Hematopoietic multipotent progenitor cell treated with erythropoietin and hydrocortisone succinate and interleukin-3 and kit ligand, for 17 days (in vitro differentiated cells): ENCODE measurements at places on chromosomes 2 and 18.

GRCh38 chr2:11473659-11474433 lies 7.9 kb upstream of the E2F6 start:
- no peak for DNase-seq

DNA sequence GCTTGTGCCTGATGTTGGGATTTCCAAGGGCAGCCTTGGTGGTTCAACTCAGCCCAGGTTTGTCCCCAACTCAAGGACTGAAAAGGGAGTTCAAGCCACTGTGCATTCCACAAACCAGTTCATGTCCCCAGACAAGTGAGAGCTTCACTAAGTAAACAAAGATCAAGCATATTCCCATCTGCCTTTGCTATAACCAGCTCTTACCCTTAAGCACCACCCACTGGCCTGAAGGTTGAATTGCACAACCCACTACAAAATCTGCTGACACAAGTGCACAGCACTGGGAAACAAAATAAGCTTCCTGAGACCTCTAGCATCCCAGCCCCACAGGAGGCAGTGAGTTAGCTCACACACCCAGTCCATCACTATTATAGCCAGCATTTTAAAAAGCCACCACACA lies 516.7 kb downstream of the NR4A2 start:
- no peak for DNase-seq

GRCh38 chr2:10079266-10079869 lies 843 bp downstream of the CYS1 start:
- no peak for DNase-seq

GRCh38 chr2:109304731-109305470 lies 175.9 kb downstream of the SH3RF3 start:
- DNase-seq = no peak

DNA sequence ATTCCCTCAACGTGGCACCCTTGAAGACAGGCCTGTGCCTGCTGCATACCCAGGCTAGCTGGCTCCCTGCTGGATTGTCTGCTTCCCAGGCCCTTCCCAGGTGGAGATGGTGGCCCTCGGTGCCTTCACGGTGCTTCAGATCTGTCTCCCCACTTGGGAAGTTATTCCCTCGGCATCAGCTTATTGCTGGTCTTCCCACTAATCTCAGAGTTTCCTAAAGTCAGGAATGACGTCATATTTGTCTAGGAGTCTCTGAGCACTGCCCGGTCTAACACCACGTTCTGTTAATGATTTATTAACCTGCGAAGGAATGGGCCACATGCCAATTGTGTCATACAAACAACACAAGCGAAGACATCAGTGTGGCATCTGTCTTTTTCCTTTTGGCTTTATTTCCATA lies 269.8 kb upstream of the ID2 start:
- no peak for DNase-seq

GRCh38 chr2:9914384-9915065 lies 37.0 kb upstream of the GRHL1 start:
- DNase-seq = no peak

DNA sequence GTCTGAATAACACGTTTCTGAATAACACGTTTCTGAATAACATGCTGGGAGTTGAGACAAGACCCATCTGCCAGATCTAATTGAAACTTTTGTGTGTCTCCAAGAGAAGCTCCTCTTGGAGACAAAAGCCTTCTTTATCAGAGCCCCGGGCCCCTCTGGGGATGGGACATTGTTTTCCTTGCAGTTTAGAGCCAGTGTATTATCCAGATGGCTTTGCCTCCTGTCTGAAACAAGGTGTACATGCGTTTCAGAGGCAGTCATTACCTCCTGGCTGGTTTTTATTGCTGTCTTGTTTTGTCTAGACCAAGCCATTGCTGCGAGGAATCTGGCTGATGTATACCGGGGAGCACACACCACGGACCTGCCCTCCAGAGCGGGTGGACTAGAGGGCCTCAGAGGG lies 7.8 kb downstream of the FOSL2 start:
- no peak for DNase-seq

- no peak for DNase-seq
Measured at GRCh38 chr2:181038796-181039195, 58.4 kb downstream of the UBE2E3 start.

DNA sequence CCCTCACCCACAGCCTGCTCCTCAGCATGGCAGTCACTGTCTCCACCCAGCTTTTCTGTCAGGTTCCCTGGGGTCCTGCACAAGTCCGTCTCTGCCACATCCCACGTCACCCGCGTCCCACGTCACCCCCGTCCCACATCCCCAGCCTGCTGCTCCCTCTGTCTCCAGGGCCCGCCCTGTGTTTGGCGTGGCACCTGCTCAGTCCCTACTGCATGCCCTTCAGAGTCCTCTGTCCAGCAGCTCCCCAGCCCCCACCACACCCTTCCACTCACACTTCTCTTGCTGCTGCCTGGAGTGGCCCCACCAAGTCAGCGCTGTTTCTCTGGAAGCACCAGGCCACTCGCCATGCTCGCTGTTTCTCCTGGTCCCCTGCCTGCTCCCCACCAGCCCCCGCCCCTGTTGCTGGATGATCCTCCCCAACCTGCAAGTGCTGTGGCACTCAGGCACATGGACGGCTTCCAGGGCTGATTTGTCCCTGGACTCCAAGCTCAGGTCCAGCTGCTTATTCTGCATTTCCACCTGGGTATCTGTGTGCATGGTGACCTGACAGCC lies 18.8 kb downstream of the ATG4B start:
- DNase-seq = no peak

DNA sequence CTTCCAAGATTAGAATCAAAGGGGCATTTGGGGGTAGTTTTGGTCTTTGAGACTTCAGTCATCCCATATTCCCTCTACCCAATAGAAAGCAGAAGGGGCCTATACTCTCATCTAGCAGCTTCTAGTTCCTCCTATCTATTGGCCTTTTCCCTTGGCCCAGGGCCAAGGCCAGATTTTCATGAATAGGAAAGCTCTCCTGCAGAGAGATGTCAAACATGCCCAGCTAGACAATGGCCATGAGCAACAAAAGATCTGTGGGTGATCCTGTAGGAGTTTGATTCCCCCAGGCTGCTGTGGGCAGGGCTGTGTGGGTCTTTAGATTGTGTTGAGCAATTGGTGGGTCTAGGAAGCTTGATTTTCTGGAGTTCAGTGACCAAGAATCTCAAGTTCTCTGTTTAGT lies 2.9 kb upstream of the ADCYAP1 start:
- no peak for DNase-seq

GRCh38 chr18:74508366-74508765 lies 12.2 kb downstream of the CNDP2 start:
- DNase-seq = no peak

- no peak for DNase-seq
Measured at GRCh38 chr2:67037655-67038054, 359.5 kb upstream of the ETAA1 start.

DNA sequence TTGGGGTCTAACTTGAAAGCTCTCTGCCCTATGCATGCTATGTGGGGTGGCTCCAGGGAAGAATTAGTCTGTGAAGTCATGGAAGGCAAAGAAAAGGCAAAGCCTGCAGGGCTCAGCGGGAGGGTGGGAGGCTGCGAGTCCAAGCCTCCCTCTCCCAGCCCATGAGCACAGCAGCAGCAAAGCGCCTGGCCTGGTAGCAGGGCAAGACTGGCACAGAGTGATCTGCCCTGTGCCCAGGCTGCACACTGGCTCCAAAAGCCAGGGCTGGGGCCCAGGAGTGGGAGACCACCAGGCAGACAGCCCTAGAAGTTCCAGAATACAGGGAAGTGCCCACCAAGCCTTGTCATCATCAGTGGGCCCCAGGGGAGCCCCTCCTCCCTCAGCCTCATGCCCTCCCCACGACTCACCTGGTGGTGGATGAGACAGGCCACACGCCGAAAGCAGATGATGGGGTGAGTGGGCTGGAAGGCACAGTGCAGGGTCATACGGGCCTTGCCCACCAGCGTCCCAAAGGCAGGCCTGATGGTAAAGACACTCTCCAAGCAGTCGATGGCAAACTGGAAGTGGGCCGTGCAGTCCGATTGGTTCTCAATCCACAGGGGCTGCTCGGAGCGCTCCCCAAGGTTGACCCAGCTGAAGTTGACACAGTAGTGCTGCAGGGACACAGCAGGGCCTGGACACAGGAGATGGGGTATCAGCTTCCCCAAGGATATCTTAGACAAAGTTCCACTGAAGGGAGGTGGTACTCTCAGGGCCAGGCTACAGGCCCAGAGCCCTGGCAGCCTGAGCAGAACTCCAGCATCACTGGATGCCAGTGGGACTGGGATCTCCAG lies 12.1 kb downstream of the CFAP65 start:
- no peak for DNase-seq

GRCh38 chr2:102251042-102251848 lies 60.1 kb upstream of the IL1RL1 start:
- peak; percentile 28 for DNase-seq

- no peak for DNase-seq
Measured at GRCh38 chr18:71212222-71212621, 923.4 kb downstream of the SOCS6 start.

DNA sequence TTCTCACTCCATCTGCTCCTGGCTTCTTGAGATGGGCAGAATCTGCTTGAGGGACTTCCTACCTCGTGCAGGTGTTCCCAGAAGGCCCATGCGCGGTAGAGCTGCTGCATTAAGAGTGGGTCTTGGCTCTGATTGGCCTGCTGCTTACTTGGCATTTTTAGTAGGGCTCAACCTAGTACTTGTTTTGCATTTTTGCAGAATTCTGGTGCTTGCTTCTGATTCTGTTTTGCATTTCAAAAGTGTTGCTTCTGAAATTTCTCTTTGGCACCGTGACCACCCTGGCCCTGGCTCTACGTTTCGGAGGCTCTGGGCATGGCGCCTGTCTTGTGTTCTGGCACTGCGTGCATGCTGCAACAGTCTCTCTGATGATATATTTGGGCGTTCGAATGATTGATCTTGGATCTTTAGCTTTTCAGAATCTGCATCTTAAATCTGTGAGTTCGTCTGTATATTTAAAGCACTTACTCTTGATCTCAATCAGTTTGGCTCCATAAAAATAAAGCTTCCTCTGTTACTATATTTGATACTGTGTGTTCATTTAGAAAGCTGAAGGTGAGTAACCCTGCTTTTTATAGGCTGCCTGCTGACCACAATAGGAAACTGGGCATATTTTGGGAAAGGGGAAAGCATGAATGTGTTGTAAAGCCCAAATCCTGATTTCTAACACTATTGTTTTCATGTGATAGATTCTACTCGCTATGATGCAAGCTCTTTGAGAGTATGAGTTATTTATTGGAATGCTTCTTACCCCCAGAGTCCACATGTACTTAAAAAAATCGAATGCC lies 22.2 kb downstream of the EFR3B start:
- no peak for DNase-seq

DNA sequence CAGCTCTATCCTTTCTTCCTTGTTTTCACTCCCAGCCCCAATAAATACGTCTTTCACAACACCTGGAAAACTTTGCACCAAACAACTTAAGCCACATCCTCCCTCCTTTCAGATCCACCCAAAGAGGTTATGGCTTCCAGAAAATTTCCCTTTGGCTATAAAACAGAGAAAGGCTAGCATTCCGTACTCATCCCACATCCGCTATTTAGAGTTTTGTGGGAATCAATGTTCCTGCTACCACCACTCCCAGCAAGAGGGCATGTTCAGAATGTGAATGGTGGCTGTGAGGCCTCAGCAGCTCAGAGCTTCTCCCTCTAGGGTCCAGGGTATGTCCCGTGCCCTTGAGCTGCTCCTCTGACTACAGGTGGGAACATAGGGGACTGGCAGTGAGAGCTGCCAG lies 214.6 kb downstream of the NCK2 start:
- no peak for DNase-seq

DNA sequence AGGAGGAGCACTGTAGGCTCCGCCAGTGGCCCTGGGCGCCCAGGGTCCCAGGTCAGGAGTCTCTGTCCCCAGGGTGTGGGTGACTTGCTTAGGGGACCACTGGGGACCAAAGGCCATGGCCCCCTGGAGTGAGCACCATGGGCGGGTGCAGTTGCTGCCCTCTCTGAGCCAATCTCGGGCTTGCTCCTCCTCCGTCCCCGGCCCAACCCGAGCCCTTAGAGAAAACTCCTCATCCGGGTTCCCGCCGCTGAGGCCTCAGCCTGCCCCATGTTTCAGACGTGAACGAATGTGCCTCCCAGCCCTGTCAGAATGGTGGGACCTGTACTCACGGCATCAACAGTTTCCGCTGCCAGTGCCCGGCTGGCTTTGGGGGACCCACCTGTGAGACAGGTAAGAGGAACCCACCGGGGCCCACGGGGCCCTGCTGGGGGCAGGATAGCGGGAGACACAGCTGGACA lies 38.6 kb downstream of the SNED1 start:
- no peak for DNase-seq

DNA sequence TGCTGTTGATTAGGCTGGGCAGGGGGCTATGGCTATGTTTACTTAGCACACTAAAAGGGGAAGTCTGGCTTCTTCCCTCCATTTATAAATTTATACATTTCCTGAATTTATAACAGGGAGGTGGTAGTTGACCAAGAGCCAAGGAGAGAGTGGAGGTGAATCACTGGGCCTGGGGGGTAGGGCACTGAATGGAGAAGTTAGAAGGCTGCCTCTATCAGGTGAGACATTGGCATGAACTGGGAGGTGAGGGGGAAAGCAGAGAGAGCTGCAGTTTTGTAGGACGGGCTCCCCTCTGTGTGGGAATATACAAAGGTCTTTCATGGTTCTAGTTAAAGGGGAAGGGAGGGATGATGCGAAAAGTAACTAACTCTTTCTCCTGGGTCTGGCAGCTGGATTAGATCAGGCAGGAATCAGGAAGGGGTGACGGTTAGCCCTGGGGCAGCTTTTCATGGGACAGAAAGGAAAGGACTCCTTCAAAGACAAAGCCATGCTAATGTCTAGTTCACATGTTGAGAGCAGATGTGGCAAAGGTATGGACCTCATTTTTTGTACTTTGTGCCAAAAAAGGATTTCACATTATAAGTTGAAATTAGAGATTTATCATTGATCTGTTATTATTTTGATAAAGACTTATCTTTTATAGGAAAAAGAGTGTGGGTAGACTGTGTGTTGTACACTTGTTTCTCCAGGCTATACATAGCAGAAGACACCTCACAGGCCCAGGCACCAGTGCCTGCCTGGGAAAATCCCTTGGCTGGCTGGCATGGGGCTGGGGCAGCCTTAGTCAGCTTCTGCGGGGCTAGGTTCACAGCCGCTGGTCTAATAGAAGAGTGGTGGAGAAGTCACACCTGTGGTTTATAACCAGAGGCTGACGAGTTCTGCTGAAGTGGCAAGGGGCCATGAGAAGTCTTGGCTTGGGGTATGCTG lies 158.7 kb downstream of the CLIP4 start:
- DNase-seq = no peak

DNA sequence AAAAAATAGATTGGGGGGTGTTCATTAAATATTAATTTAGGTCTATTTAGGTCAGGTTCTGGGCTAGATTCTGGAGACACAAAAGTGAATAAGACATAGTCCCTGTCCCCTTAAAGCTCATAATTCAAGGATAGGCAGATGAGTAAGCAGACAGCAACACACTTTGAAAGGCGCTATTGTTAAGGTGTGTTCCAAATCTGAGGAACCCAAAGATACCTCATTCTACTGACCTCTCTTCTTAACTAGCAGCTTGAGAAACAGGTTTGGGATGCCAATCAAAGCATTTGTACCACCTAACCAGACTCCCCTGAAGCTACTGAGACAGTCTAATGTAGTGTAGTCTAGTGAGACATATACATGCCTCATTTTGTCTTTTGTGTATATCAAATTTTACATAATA lies 34.8 kb downstream of the SEMA4F start:
- DNase-seq = no peak

- no peak for DNase-seq
Measured at GRCh38 chr18:44671914-44672313, 8.8 kb upstream of the SETBP1 start.
